LoVo (cell line): ENCODE measurements at places on chromosomes 1 and 21.
A peak's percentile ranks its signal among the peaks of the same experiment; 100 is the strongest.

- DNase-seq = no peak
Observed at GRCh38 chr1:2482588-2482987, 6.5 kb downstream of the PLCH2 start.

GRCh38 chr1:189429610-189430009 is 1048.1 kb downstream of the BRINP3 start:
- DNase-seq = peak; percentile 15

DNA sequence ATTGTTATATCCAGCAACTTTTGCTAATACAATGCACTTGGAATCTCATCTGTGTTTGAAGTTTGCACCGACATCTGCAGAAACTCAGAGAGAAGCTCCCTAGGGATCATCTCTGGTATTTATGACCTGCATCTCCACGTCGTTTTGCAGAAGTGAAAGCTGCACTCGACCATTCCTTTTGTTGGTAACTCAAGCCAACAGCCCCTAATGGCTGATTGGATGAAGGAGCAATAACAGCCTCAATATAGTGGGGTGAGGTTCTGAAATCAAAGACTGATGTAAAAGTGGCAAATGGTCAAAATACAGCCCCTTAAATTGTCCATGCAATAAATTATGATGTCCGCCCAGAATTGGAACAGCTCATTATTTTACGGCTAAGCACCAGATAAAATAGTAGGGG is 344.2 kb upstream of the KAZN start:
- DNase-seq = no peak

DNA sequence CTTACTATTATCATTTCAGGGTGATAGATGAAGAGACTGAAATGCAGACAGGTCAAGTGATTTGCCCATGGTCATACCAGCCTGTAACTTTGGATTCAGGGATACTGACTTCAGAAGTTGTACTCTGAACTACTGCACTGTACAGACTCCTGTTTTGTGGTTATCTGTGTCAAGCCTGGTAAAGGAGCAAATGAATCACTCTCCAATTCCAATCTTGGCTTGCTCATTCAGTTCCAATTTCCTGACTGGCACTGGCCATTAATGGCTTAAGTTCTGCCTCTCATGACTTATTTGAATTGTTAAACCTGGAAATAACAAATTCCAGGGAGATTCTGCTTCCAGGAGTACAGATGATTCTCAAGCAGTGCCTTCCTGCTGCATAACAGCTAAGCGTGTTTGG is 45.4 kb upstream of the PLD5 start:
- no peak for DNase-seq

DNA sequence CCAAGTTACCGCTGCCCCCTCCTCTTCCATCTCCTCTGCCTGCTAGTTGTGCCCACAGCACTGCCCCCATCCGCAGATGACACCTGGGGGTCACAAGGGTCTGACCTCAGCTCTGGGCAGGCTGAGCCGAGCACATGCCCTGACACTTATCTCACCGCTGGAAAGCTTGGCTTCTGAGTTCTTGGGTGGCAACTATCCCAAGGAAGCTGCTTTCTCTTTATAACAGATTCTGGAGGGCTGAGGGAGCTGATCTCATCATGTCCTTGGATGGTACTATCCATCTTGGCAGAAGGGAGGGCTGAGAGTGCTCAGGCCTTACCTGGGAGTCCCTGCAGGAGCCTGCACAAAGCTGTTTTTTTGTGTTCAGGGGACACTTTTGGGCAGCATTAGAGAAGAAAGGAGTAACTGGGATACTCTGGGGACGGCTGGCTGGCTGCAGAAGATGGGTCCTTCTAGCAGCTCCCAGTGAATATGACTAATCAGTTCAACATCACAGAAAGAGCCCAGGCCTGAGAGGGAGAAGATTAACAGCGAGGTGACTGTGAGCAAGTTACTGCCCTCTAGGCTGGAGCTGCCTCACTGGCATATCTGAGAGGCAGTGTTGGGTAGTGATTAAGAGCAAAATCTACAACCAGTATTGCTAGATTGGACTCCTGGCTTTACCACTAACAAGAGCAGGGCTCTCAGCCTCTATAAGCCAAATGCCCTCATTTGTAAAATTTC is 71.6 kb downstream of the PLXNA2 start:
- DNase-seq = no peak

DNA sequence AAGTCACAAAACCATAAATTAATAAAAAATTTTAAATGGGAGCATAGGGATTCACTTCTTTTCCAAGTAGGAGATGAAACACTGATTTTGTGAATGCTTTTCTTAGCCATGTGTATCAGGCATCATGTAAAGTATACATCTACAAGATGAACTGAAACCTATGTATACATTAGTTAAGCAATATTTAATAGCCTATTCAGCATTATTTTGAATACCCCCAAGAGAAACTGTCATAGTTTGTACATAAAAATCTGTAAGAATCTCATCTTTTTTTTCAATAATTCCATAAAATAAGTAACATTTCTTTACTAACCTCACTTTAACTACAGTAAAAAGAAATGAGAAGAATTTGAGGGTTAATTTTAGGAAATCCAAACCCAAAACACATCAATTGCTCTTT is 348.0 kb downstream of the KCNT2 start:
- no peak for DNase-seq

DNA sequence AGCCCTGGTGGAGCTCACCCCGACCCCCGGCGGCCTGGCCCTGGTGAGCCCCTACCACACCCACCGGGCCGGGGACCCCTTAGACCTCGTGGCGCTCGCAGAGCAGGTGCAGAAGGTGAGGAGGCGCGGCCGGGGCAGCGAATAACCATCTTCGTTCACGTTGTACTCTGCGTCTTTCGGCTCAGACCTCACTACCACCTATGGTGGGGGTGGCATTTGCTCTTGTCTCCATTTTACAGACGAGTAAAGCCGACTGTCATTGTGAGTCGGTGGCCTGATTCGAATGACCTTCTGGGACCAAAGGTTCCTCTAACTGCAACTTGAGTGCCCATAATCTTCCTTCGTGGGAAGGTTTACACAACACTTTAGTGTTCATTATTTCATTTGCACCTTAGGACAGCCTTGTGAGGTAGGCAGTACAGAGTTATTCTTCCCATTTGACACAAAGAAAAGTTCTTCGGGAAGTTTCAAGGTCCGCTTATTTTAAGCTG is 506 bp downstream of the C1orf50 start:
- DNase-seq = no peak

GRCh38 chr1:21590126-21590880 is 78.9 kb downstream of the RAP1GAP start:
- DNase-seq = no peak

GRCh38 chr1:186754542-186755145 is 74.1 kb upstream of the PLA2G4A start:
- DNase-seq = no peak

GRCh38 chr1:228736844-228737445 is 1.7 kb downstream of the RHOU start:
- no peak for DNase-seq

DNA sequence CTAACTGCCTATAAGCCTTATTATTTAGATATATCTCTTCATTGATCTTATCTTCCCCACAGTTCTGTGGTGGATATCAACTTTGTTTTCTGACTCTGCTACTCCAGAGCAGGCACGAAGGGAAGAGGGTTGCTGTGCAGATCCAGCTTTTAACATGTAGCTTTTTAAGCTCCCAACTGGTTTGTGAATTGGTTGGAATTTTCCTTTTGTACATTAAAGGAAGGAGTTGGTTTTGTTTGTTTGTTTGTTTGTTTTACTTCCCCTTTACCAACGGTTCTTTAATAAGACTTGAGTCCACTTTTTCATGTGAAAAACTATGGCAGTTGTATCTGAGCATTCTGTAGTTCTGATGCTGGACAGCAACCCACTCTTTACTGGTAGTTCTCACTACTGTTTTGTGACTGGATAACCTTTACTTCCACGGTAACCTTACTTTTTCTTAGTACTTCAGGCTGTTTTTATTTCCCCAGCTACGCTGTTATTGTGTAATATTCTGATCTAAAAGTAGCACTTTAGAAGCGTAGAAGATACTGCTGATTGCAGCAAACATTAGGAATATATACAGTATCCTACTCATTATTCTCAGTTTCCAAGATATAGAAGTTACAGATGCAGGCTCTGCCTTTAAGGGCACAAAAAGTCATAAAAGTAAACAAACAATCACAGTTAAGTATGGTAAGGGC is 1.6 kb downstream of the GNPAT start:
- no peak for DNase-seq

- DNase-seq = no peak
Observed at GRCh38 chr1:56903778-56904177, 49.2 kb downstream of the C8A start.

- DNase-seq = no peak
Observed at GRCh38 chr1:173275496-173275895, 68.4 kb upstream of the TNFSF4 start.

GRCh38 chr1:20100632-20101355 is 18.5 kb downstream of the PLA2G2D start:
- DNase-seq = peak; percentile 32

DNA sequence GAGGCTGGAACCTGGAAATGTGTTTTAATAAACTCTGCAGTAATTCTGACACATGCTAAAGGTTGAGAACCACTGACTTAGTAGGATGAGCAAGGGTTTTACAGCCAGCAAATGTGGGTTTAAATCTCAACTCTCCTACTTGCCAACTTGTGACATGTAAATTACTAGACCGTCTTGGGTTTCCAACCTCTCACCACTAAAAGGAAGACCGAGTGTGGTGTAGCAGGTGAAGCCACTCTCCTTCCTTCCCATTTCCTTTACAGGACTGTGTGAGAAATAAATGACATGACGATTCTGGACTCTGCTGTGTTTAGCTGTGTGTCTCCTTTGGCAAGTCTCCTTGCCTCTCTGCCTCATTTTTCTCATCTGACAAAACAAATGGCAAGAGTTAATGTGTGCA is 49.5 kb upstream of the DNAJC6 start:
- no peak for DNase-seq

GRCh38 chr1:206465951-206466350 is 4.3 kb upstream of the IKBKE start:
- no peak for DNase-seq

- DNase-seq = no peak
Observed at GRCh38 chr1:86110451-86111129, 46.0 kb downstream of the COL24A1 start.

DNA sequence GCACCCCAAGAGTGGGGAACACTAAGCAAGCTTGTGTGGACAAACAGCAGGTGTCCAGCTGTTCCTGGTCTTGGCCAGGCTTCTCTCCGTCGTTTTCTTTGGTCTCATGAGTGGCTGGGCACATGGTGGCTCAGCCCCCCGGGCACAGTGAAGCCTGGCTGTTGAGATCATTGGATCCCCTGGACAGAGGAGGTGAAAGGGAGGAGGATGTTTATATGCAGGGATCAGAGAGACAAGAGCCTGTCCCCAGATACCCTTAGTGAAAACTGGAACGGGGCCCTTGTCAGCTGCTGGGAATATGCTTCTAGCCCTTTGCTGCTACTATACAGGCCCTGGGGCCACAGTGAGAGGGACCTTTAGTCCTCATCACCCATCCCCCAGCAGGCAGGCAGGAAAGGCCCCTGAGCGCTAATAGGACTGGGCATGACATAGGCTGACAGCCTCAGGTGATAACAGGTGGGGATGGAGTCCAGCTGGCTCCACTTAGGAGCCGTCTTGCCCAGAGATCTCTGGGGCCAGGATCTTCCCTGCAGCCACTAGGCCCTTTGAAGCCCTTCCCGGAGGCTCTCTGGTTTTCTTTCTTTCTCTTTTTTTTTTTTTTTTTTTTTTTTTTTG is 16.4 kb downstream of the EPHA8 start:
- no peak for DNase-seq

- DNase-seq = no peak
Observed at GRCh38 chr1:84969489-84970250, 27.2 kb downstream of the MCOLN2 start.

DNA sequence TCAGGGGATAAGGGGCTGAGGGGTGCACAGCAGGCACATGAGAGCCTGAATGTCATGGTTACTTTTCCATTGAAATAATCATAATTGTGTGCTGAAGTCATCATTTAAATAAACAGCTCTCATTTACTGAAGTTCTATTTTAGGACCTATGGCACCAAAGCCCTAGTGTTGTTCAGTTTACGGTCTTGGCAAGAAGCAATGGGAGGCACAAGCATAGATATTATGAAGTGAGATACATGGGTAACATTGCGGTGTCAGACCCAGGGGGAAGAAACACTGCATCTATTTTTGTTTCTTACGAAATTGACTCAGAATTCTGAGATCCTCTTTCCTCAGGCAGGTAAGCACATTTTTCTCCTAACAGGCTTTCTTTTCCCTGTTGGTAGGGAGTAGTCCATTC is 437.8 kb upstream of the PROX1 start:
- no peak for DNase-seq

GRCh38 chr1:84434801-84435549 is 36.7 kb downstream of the DNASE2B start:
- no peak for DNase-seq

GRCh38 chr1:216310776-216311175 is 112.5 kb downstream of the USH2A start:
- DNase-seq = no peak

GRCh38 chr1:156766298-156767100 is 836 bp upstream of the PRCC start:
- DNase-seq = no peak

DNA sequence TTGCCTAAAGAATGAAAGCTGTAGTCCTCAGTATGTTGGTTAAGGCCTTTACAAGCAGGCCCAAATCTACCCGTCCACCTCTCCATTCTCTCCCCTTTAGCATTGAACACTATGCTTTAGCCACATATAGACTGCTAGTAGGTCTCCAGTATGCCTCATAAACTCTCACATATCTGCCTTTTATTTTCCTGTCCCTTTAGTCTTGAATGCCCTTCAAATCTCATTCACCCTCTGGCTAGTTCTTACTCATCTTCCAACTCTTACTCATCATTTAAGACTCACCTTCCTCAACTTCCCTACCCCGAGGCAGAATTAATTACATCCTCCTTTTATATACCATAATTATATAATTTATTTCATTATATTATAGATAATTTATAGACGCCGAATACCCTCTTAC is 78.7 kb upstream of the TSPAN2 start:
- no peak for DNase-seq

- no peak for DNase-seq
Observed at GRCh38 chr1:53631622-53632310, 107.2 kb downstream of the GLIS1 start.

GRCh38 chr1:240351690-240352089 is 260.0 kb downstream of the FMN2 start:
- DNase-seq = no peak

GRCh38 chr1:240342251-240342625 is 250.6 kb downstream of the FMN2 start:
- no peak for DNase-seq

- DNase-seq = peak; percentile 47
Observed at GRCh38 chr21:42465008-42465802, 30.8 kb downstream of the RSPH1 start.
